ENCODE measurements at places on chromosomes 12 and 14.

DNA sequence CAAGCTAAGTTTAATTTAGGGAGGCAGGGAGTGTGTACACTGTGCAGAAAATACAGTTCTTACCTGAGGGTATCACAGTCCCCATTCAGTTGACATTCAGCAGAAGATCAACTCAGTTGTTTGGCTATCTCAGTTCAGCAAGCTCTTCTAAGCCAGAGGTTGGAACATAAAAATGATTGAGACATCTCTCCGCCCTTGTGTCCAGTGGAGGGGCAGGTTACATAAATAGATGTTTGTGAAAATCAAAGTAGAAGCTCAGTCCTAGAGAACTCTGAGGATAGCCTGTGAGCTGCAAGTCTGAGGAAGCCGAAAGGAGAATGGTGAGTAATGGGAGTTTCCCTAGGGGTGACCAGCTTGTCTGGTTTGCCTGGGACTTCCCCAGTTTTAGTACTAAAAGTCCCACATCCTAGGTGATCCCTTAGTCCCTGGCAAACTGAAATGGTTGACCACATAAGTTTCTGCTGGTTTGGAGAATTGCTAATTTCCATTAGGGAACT lies 251.4 kb upstream of the ATP2B1 start:
- DNase-seq, result peak; percentile 61

DNA sequence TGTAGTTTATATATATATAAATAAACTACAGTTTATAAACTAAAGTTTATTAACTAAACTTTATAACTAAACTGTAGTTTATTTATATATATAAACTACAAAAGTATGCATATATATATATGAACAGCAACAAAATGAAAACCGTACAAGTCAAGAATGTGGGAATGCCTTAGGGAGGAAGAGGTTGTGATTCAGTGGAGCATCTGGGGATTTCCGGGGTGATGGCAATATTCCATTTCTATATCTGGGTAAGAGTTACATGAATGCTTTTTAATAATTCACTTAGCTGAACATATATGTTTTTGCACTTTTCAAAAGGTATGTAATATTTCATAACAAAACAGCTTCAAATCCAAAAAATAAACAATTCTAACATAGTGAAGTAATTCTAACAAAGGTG lies 30.1 kb upstream of the CAND1 start:
- DNase-seq, result no peak

- DNase-seq, result no peak
Measured at GRCh38 chr14:71359823-71360222, 452.6 kb downstream of the PCNX1 start.

- DNase-seq, result no peak
Measured at GRCh38 chr14:64704143-64704742, at the start of gene PLEKHG3. PLEKHG3 (plus strand) TSS chr14:64704424; CDS start chr14:64727632, 23,208 bp downstream.
